H1 (cell line): ENCODE measurements at places on chromosomes 6 and 20. TPM values are rescaled to one million over a fixed set of nuclear protein-coding genes. Genes with fewer than 3 reads are reported as not detected.

- no peak for DNase-seq
These were observed 39.7 kb upstream of the LRFN2 start for GRCh38 chr6:40626886-40627285.

GRCh38 chr20:44650771-44651433, 597 bp downstream of the ADA start:
- DNase-seq = no peak

- no peak for DNase-seq
These were observed 156.6 kb downstream of the OPN5 start for GRCh38 chr6:47938405-47938804.

DNA sequence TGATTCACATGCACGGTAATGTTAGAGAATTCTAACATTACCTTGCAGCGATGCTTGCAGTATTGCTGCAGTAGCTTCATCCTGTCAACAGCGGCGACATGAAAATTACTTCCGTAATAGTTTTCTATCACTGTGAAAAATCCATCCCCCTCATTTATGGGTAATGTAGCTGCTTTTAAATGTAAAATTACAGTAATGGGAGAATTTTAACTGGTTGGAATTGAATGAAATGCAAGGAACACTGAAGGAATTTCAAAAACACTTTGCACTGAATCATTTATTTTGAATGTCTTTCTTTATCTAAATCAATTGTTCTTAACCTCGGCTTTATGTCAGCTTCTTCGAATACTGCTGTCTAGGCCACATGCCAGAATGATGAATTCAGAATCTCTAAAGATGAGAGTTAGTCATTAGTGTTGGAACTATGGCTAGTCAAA, 102.4 kb upstream of the HIVEP1 start:
- DNase-seq = no peak

DNA sequence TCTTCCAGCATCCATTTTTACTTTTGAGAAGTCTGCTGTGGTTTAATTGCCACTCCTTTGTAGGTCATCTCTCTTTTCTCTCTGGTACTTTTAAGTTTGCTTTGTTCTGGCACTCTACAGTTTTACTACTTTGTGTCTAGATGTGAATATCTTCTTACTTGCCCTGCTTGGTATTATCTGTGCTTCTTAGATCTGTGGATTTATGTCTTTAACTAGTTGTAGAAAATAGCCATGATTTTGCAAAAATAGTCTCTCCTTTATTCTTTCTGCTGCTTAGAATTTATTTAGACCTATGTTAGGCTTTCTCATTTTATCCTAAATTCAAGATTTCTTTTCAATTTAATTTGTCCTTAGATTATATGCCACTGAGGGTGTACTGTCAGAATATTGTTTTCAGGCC, 5.2 kb upstream of the MAK start:
- DNase-seq = no peak

- no peak for DNase-seq
These were observed 1.6 kb downstream of the HSPA1L start for GRCh38 chr6:31813465-31813849.

DNA sequence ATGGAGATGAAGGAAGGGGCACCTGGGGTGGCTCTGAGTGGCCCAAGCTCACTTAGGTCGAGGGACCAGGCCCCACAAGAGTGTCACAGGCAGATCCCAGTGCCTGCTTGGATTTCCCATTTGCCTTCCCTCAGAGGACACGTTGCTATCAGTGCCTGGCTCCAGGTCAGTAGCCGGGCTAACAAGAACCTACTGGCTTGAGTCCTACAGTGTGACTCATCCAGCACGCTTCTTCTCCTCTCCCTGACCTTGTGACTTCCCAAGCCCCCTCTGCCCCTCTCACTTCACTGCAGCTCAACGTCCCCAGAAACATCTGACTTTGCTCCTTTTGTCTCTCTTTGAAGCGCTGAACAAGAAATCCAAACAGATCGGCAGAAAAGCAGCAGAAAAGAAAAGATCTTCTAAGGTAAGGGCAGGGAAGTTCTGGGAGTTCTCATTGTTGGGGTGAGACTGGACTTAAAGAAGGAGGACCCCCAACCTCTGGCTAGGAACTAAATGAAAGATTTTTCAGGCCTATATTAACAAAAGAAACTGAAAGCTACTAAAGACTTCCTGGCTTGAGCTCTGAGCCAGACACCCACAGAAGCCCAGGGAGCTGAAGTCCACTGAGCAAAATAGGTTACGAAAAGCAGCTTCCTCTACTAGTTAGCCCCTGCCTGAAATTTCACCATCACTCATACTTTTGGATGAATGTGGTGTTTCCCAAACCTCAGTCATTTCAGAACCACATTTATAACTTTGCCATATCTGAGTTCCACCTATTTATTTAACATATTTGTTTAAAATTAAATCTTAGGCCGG, 21.5 kb downstream of the ASIP start:
- no peak for DNase-seq

DNA sequence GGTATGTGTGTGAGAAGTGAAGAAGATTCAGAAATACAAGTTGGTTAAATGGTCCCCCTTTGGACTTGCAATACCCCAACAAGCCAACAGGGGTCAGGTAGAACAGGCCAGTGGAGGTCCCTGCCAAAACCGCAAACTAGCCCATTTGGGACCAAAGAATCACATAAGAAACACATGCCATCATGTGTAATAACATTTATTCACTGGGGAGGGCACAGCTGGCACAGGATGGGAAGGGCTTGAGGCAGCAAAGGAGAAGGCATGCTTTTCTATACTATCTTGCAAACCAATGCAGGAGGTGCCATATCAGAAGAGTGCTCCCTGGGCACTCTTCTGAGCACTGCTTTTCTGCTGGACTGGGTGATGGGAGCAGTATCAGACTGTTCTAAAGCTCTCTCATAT, 116.1 kb upstream of the TRAF3IP2 start:
- DNase-seq = peak; percentile 84

- no peak for DNase-seq
These were observed 22.2 kb downstream of the PSMG4 start for GRCh38 chr6:3280866-3281465.

GRCh38 chr6:108966251-108966650, 118.0 kb downstream of the ARMC2 start:
- DNase-seq = no peak

GRCh38 chr6:168605964-168606363, 165.0 kb downstream of the SMOC2 start:
- DNase-seq = no peak

GRCh38 chr6:35810971-35811698, 6.0 kb downstream of the LHFPL5 start:
- DNase-seq = no peak

The ADGRF4 gene
- 0.02 TPM in 1 of 2 replicates, not detected in the other for polyA plus RNA-seq

The WFDC2 gene
- polyA plus RNA-seq = 137 and 156 TPM in 2 replicates

The SYTL3 gene
- polyA plus RNA-seq = 0.27 and 0.28 TPM in 2 replicates
